ENCODE measurements at places on chromosomes 5 and 9.

DNA sequence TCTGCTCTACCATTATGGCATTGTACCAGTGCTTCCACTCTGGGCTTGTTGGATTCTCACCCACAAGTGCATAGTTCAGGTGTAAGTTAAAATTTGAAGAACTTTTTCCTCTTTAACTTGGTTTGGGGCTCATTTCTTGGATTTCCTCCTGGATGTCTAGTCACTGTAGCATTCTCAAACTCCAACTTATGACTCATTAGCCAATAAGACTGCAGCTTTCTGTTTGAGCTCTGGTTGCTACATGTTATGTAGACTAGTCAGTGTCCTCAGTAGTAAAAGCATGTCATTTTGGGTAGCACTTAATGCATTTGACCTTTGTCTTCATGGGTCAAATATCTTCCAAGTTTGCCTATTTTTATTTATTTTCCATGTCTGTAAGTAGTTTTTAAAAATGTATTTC, 790.8 kb downstream of the BRINP1 start:
- no peak for DNase-seq

DNA sequence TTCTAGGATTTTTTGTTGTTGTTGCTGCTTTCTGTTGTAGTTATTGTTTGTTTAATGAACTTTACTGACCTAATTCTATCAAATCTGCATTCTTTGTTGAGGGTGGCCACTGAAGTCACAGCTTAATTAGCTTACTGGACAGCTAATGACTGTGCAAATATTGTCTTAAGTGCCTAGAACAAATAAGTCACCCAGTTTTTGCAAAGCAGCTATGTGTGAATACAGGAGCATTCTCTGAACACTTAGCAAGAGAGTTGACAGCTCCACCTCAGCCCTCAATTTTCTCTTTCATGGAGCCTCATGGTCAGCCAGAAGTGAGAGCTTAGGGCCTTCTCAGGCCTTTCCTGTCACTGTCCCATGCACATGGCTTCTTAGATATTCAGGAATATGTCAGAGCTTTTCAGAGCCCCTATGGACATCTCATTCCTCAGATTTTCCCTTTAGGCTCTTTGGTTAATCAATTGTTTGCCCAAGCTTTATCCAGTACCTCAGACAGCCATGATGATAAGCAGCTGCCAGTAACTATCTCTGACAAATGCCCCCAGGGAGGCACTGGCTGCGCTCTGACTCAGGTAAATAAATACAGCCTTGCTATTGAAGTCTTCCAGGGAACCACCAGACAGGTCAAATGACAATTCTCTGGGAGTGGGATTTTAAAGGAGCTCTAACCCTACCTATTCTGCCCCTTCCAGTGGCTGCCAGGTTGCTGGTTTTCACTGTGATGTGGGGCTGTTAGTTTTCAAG, 241.4 kb upstream of the IL12B start:
- DNase-seq = peak; percentile 93

DNA sequence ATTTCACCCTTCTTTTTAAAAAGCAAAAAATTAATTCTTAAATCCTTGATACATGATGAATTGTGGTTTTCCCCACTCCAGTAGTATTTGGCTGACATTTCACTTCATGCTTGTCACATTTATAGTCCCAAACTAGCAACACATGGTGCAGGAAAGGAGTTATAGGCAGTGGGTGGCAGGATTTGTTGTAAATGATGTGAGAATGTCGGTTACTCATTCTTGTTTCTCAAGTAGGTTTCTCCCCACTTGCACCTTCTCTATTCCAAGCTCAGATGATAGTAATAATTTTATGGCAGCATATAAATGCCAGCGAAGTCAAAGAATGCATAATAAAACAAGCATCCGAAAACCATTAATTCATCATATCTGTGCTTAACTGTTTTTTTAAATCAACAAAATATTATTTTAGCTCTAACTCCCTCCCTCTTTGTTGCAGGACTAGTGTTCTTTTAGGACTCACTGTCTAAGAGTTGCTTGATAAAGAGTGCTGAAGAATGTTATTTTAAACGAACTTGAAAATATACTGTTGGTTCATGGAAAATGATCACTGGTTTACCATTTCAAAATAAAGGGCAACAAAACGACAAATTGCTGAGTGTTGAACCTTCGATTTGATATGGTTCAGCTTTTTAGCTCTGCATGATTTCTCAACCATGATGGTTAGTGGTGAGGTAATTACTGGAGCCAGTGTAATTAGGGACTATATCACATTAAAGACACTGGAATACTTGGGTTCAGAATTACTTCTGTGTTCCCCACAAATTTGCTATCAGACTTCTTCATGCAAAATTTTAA, 88.1 kb upstream of the ADAMTSL1 start:
- DNase-seq = no peak

- DNase-seq = peak; percentile 98
Measured at GRCh38 chr9:86126998-86127972, 27.9 kb upstream of the GOLM1 start.

GRCh38 chr5:35859101-35859661, 2.5 kb downstream of the IL7R start:
- DNase-seq = no peak

DNA sequence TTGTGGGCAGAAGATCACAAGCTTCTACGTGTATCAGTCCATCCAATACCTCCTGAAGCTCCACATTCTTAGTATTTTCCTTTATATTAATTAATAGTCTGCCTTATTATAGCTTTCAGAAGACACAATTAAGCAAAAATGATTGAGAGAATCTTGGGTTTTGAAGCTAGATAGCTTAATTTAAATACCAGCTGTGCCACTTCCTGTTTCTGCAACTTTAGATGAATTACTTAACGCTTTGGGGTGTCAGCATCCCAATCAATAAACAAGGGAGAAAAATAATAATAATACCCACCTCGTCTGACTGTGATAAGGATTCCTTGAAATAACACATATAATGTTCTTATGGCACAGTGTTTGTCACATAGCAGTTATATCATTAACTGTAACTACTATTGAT, 44.7 kb upstream of the HTR4 start:
- DNase-seq = no peak

DNA sequence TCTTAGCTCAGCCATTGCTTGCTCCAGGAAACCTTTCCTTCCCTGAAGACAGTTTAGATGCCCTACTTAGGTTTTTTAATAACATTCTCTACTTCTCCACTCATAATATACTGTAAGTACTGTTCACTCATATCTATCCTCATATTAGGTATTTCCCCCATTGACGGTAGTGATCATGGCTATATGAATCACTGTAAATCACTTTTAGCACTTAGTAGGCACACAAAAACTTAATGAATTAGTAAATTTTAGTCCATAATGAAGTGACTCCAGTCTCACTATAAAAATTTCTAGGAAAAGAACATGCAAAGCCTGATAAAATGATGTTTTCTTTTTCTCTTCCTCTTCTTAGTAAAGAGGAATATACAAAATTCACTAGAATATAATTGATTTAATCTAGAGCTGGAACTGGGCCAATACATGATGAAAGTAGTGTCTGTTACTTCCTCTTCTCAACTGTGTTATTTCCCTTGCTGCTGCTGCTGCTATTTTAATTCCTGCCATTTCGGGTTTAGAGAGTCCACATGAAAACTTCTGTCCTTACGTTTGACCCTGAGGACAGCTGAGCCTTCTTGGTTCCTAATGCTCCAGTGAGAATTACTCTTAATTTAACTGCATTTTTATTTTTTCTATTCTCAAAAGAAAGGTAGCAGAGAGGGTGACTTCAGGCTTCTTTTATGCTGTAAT, 73.5 kb downstream of the LNPEP start:
- DNase-seq = no peak

GRCh38 chr5:17436761-17437221, 61.2 kb upstream of the TAF11L2 start:
- DNase-seq = no peak

GRCh38 chr5:131252824-131253171, 11.1 kb upstream of the CDC42SE2 start:
- DNase-seq = no peak

DNA sequence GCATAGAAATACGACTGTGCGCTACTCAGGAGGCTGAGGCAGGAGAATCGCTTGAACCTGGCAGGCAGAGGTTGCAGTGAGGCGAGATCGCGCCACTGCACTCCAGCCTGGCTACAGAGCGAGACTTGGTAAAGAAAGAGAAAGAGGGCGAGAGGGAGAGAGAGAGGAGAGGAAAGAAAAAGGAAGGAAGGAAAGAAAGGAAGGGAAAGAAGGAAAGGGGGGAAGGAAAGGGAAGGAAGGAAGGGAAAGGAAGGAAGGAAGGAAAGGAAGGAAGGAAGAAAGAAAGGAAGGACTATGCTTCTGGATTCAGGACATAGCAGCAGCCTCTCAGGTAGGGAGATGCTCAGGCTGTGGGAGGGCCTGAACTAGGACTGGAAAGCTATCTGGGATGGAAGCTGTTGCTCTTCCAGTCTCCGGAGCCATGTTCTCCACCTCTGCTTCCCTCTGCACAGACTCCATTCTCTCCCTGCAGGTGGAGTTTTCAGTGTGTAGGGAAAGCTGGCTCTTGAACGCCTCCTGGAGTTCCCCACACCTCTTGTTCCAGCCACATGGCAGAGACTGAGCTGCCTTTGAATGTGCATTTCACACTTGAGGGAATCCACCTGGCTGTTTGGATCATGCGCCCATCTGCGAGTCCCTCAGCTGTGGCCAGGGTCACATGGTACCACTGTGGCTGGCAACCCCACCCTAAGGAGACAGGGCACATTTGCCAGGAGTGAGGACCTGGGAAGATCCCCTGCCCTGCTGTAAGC, 9.1 kb downstream of the SWI5 start:
- no peak for DNase-seq

DNA sequence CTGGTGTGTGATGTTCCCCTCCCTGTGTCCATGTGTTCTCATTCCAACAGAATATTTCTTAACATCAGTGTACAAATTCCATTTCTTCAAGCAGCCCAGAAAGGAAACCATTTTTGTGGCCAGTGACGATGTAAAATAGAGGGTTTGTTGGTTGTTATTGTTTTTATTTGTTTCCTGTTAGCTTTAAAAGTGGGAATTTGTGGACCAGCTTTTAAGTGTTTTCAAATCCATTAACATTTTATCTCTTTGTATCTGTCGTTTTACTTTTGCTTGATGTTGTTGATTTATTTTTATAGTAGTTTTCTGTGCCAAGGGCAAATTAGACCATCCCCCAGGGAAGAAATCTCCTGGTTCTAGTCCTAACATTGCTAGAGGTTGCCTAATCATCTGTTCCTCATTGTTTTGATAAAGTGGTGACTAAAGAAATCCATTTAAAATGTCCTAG, 100.0 kb downstream of the GDNF start:
- no peak for DNase-seq

DNA sequence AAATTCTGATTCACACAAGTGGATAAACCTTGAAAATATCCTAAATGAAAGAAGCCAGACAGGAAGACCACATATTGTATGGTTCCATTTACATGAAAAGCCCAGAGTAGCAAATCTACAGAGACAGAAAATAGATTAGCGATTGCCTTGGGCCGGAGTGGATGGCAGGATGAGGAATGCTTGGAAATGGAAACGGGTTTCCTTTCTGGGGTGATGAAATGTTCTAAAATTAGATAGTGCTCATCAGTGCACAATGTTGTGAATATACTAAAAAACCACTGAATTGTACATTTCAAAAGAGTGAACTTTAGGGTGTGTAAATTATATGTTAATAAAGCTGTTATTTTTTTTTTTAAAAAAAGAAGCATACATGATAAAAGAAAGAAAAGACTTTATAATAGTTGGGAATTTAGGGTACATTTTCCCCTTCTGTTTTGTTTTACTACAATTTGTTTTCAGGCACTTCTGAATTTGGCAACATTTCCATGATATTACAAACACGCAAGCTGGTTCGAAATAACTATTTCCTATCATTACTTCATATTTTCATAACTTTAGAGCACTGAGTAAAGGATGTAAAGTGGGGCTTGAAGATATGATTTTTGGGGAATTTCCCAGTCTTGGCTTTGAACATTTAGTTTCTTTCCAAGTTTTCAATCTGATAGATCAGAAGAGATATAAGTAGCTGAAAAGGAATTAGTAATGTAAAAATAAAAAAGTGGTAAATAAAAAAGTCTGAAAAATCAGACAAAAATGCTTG, 23.9 kb downstream of the SLC35A4 start:
- DNase-seq = no peak

DNA sequence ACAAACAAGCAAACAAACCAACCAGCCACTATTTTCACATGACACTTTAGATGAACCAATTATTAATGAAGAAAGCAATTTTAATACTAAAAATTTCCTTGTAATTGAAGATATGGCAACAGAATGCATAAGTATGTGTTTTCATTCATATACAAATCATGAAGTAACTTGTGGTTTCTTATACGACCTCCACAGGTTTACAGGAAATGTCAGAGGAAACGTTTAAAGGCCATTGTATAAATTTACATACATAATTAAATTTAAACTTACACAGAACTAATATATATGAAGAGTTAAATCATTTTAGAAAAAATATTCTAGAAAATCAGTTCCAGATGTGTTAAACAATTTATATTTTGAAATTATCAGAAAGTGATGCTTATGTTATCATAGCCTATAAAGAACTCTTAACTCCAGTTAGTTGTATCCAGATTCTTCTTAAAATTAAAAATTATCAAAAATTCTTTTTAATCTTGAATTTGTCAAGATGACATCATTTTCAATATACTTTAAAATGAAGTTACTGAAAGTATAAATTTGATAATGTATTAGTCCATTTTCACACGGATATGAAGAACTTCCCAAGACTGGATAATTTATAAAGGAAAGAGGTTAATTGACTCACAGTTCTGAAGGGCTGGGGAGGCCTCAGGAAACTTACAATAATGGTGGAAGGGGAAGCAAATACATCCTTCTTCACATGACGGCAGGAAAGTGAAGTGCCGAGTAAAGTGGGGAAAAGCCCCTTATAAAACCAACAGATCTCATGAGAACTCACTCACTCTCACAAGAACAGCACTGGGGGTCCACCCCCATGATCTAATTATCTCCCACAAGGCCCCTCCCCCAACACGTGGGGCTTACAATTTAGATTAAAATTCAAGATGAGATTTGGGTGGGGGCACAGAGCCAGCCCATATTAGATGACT, 192.0 kb downstream of the PIK3R1 start:
- no peak for DNase-seq

DNA sequence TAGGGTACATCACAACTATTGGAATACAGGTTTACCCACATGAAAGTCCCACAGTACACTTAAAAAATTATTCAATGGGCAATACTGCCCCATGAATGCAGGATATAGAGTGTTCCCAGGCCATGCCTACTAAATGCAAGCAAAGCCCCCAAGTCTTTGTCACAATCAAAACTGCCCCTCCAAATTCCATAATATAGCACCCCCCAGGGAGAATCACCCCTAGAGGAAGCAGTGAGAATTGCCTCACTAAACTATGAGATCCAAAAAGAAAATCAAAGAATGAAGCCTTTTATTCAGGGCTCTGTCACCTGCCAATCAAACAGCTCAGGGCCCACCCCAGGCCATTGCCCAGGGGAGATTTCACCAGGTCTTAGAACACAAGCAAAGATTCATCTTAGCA, 90.8 kb downstream of the ATPSCKMT start:
- no peak for DNase-seq
